ENCODE measurements at places on chromosomes 2 and 18. TPM values are rescaled to one million over a fixed set of nuclear protein-coding genes. Genes with fewer than 3 reads are reported as not detected.

MPP4 gene
- 1.8 TPM for total RNA-seq

UGT1A10 gene
- total RNA-seq = not detected

CGREF1 gene
- not detected for total RNA-seq

GALR1 gene
- not detected for total RNA-seq

CD8B2 gene
- 0.26 TPM for total RNA-seq

TMEM247 gene
- total RNA-seq = not detected

DNAH6 gene
- total RNA-seq = 0.58 TPM

FOSL2 gene
- 97.1 TPM for total RNA-seq

HES6 gene
- total RNA-seq = 22.0 TPM

EHD3 gene
- 15.6 TPM for total RNA-seq

CDCA7 gene
- 1.3 TPM for total RNA-seq

DLX1 gene
- total RNA-seq = not detected

TUBA3D gene
- not detected for total RNA-seq

DNA sequence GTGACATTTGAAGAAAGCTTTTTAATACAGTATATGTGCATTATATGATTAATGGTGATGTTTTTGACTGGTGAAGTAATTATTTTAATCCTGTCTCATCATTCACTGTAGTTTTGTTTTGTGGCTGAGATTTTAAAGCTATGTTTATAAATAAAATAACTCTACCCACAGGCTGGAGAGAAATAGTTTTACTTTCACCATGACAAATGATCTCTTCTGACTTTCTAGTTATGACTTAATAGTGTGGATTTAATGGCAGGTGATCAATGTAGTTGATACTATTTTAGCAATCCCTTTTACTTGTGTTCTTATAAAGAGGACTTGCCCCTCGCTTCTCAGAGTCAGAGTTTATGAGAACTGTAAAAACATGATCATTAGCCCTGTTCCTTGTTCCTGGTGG is 289.5 kb upstream of the SIX3 start:
- no peak for DNase-seq
- H3K36me3 ChIP-seq = no peaks in the 10 kb centered on the region
- no peaks in the 10 kb centered on the region for H3K4me1 ChIP-seq
- no peak overlapping the region for H3K27ac ChIP-seq

GRCh38 chr2:47009253-47009767 is 93.7 kb upstream of the MCFD2 start:
- peaks cover 25% of the 10 kb centered on the region for H3K4me1 ChIP-seq
- DNase-seq = no peak
- H3K27ac ChIP-seq = no peak overlapping the region
- no peak overlapping the region for H3K4me3 ChIP-seq

GRCh38 chr2:95346738-95347671 is 49.9 kb downstream of the KCNIP3 start:
- H3K27me3 ChIP-seq = peaks cover 53% of the 10 kb centered on the region
- peaks cover 26% of the 10 kb centered on the region for H3K4me1 ChIP-seq
- DNase-seq = peak; percentile 76

DNA sequence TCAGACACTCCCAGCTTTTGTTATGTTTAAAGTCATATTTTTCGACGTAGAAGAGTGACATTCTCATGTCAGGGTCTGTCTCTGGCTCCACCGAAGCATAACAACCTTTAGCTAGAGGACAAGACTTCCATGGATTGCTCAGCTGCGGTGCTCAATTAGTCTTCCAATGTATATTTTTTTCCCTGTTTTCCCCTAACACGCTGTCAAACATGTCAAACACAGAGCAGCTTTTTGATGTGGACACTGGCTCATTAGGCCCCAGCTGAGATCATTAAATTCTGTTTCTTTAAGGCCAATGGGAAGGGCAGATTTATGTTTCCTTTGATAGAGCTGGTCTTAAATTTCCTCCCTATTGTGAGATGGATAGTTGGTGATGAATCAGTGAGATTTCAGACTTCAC is 525.4 kb downstream of the PIK3C3 start:
- no peak overlapping the region for H3K4me3 ChIP-seq
- no peaks in the 10 kb centered on the region for H3K27me3 ChIP-seq
- H3K4me1 ChIP-seq = no peaks in the 10 kb centered on the region
- no peak for DNase-seq

GRCh38 chr18:79784965-79785770 is 12.6 kb upstream of the KCNG2 start:
- H3K4me1 ChIP-seq = no peaks in the 10 kb centered on the region
- H3K27me3 ChIP-seq = peaks cover 5% of the 10 kb centered on the region
- DNase-seq = peak; percentile 65
- H3K4me3 ChIP-seq = no peak overlapping the region

- H3K27me3 ChIP-seq = no peaks in the 10 kb centered on the region
- H3K4me3 ChIP-seq = no peak overlapping the region
- no peak for DNase-seq
- H3K27ac ChIP-seq = no peak overlapping the region
- no peaks in the 10 kb centered on the region for H3K4me1 ChIP-seq
These were observed 70.4 kb downstream of the CWC22 start for GRCh38 chr2:179936654-179937053.

GRCh38 chr2:180901331-180901730 is 79.1 kb upstream of the UBE2E3 start:
- H3K36me3 ChIP-seq = no peaks in the 10 kb centered on the region
- H3K27me3 ChIP-seq = no peaks in the 10 kb centered on the region
- H3K4me1 ChIP-seq = no peaks in the 10 kb centered on the region
- DNase-seq = no peak

DNA sequence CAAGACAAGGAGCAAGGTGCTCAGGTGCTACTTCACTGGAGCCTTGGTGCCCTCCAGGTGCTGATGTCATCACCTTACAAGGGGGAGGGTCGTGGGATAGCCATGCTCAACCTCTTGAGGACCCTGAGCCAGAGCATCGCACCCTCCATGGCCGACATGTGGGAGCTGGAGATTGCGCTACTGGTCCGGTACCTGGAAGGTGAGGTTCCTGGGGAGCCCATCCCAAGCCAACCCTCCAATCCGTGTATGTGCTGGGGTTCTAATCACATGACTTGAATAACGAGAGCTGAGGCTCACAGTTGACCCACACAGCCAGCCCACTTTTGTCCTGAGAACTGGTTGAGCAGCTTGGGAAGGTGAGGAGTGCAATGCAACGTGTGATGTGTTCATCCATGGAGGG is 25.9 kb downstream of the MROH2A start:
- no peak overlapping the region for H3K27ac ChIP-seq
- H3K4me1 ChIP-seq = no peaks in the 10 kb centered on the region
- DNase-seq = peak; percentile 29
- no peak overlapping the region for H3K4me3 ChIP-seq
- H3K27me3 ChIP-seq = no peaks in the 10 kb centered on the region

GRCh38 chr2:29239209-29239960 is 124.2 kb downstream of the CLIP4 start:
- peaks cover 4% of the 10 kb centered on the region for H3K27me3 ChIP-seq
- no peak overlapping the region for H3K4me3 ChIP-seq
- DNase-seq = peak; percentile 54
- H3K36me3 ChIP-seq = no peaks in the 10 kb centered on the region
- no peak overlapping the region for H3K27ac ChIP-seq
- no peaks in the 10 kb centered on the region for H3K4me1 ChIP-seq

GRCh38 chr2:49165662-49166061 is 11.3 kb upstream of the FSHR start:
- H3K4me3 ChIP-seq = no peak overlapping the region
- no peaks in the 10 kb centered on the region for H3K36me3 ChIP-seq
- no peak overlapping the region for H3K27ac ChIP-seq
- DNase-seq = no peak

- H3K4me1 ChIP-seq = peaks cover 20% of the 10 kb centered on the region
- H3K36me3 ChIP-seq = no peaks in the 10 kb centered on the region
- peak within 1 kb of the TSS; percentile 87 for H3K27ac ChIP-seq
- H3K4me3 ChIP-seq = peak within 1 kb of the TSS; percentile 72
- DNase-seq = peak; percentile 94
These were observed at the start of gene PLCL1 for GRCh38 chr2:197804049-197804757. Gene PLCL1 (plus strand): TSS chr2:197804593.

- H3K27ac ChIP-seq = peak overlapping the region; percentile 79
- H3K27me3 ChIP-seq = peaks cover 8% of the 10 kb centered on the region
- DNase-seq = peak; percentile 84
- H3K4me1 ChIP-seq = peaks cover 27% of the 10 kb centered on the region
These were observed 6.0 kb downstream of the GAREM2 start for GRCh38 chr2:26178746-26179436.

- no peak for DNase-seq
- H3K27me3 ChIP-seq = no peaks in the 10 kb centered on the region
- no peaks in the 10 kb centered on the region for H3K36me3 ChIP-seq
- H3K4me3 ChIP-seq = no peak overlapping the region
- H3K27ac ChIP-seq = no peak overlapping the region
- peaks cover 21% of the 10 kb centered on the region for H3K4me1 ChIP-seq
These were observed 23.8 kb upstream of the IL1R2 start for GRCh38 chr2:101967826-101968513.

DNA sequence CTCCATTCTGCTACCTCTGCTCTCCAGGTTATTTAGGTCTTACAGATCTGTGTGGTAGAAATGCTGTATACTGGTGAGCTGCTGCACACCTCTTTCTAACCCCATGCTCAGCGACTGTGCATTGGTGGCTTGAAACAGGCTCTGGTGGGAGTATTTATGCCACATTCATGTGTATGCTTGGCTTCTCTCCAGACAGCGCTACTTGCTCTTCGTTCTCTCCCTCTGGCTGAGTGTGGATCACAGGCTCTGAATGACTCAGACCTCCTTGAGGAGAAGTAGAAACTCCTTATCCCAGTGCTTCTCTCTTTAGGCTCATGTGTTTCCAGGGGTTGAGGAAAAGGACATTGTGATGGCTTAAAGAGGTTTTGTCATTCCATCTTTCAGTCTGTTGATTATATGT is 54.9 kb downstream of the FHOD3 start:
- no peak overlapping the region for H3K4me3 ChIP-seq
- H3K27ac ChIP-seq = no peak overlapping the region
- no peak for DNase-seq
- no peaks in the 10 kb centered on the region for H3K36me3 ChIP-seq

DNA sequence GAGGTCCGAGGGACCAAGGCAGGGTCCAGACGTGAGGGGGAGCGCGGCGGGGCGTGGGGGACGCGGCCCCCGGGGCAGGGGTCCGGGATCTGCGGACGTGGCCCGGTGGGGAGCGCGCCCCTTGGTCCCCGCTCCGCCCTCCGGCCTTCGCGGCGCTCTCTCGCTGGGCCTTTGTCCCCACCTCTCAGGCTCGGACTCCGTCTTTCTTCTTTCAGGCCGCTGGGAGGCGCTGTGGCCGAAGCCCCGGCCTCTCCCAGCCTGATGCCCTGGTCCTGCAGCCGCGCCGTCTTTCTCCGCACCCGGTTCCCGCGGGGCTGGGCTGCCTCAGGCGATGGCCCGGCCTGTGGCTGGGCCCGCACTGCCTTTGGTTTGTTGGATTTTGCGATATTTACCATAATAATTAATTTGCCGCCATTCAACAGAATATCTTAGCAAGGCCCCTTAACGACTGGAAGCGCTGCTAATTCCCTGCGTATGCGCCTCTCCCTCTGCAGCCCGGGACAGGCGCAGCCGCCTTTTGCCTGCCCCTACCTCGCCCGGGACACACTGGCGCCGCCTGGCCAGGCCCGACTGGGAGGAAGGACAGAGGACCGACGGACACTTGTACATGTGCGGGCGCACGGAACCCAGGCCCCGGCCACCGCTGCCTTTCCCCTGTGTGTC is 10.8 kb downstream of the SIX3 start:
- no peak for DNase-seq
- H3K36me3 ChIP-seq = no peaks in the 10 kb centered on the region
- H3K4me1 ChIP-seq = peaks cover 55% of the 10 kb centered on the region
- peak overlapping the region; percentile 36 for H3K4me3 ChIP-seq

- H3K27ac ChIP-seq = no peak overlapping the region
- no peaks in the 10 kb centered on the region for H3K4me1 ChIP-seq
- no peak overlapping the region for H3K4me3 ChIP-seq
- no peaks in the 10 kb centered on the region for H3K36me3 ChIP-seq
- H3K27me3 ChIP-seq = no peaks in the 10 kb centered on the region
These were observed 195.1 kb upstream of the LRP1B start for GRCh38 chr2:142325870-142326269.

GRCh38 chr2:240467659-240468302 is 32.3 kb downstream of the GPC1 start:
- DNase-seq = peak; percentile 68
- no peak overlapping the region for H3K27ac ChIP-seq
- H3K4me1 ChIP-seq = peaks cover 11% of the 10 kb centered on the region
- H3K27me3 ChIP-seq = no peaks in the 10 kb centered on the region
- no peak overlapping the region for H3K4me3 ChIP-seq
- H3K36me3 ChIP-seq = no peaks in the 10 kb centered on the region

DNA sequence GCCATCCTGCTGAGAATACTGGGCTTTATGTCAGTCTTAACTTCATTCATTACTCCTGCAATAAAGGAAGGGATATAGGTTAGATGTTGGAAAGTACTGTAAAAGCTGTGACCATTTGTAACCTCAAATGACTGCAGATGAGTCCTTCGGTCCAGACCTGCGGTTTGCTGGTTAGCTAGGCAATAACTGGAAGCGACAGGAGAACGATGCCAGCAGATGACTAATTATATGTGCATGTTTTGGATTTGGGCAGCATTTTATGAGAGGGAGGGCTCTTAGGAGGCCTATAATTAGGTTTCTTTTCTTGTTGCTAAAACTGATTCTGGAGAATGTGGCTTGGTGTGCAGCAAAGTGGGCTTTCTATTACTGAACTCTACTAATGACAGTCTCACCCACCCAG is 205.6 kb downstream of the TMEM182 start:
- no peak for DNase-seq
- H3K4me1 ChIP-seq = no peaks in the 10 kb centered on the region
- no peak overlapping the region for H3K4me3 ChIP-seq
- no peaks in the 10 kb centered on the region for H3K27me3 ChIP-seq
- no peaks in the 10 kb centered on the region for H3K36me3 ChIP-seq
- no peak overlapping the region for H3K27ac ChIP-seq

DNA sequence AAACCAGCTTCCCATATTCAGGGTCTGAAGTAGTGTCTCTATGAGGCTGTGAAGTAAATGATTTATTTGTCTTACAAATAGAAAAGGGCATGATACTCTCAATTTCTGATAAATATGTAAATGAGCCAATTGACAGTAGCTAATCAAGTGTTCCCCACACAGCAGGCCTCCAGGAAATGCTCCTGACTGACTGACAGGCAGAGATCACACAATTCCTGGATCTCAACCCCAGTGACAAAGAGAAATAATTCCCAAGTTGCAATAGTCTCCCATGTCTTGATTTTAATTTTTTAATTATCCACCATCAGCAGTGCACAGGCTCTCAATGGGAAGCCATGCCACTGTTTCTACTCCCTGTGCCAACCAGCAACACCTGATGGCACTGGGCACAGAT is 390.4 kb downstream of the SOX11 start:
- no peak for DNase-seq
- no peaks in the 10 kb centered on the region for H3K27me3 ChIP-seq
- no peaks in the 10 kb centered on the region for H3K4me1 ChIP-seq
- H3K4me3 ChIP-seq = no peak overlapping the region
- no peak overlapping the region for H3K27ac ChIP-seq

GRCh38 chr2:227630322-227630721 is 13.0 kb downstream of the SCYGR4 start:
- H3K27me3 ChIP-seq = peaks cover 11% of the 10 kb centered on the region
- H3K4me1 ChIP-seq = no peaks in the 10 kb centered on the region
- no peak for DNase-seq
- no peak overlapping the region for H3K27ac ChIP-seq

Measured in spleen (tissue), 13 donors.